ENCODE measurements at places on chromosomes 7 and 10.

- DNase-seq = no peak
Observed at GRCh38 chr7:85065306-85065705, 121.5 kb downstream of the SEMA3D start.

- DNase-seq = no peak
Observed at GRCh38 chr10:119103241-119103902, 541 bp upstream of the DENND10 start.

- DNase-seq = no peak
Observed at GRCh38 chr10:83541046-83541445, 598.3 kb upstream of the GHITM start.

- DNase-seq = no peak
Observed at GRCh38 chr7:115864082-115864481, 166.5 kb downstream of the TFEC start.

DNA sequence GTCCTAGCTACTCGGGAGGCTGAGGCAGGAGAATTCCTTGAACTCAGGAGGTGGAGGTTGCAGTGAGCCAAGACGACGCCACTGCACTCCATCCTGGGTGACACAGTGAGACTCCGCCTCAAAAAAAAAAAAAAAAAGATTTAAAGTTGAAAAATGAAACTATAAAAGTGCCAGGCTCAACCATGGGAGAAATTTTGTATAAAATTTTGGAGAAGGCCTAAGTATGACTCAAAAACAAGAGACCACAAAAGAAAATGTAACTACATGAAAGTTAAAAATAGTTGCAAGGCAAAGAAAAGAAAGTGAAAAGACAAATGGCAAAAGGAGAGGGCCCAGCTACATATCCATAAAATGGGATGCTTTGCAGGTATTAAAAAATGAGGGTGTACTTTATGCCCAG lies 104.1 kb downstream of the ARHGAP22 start:
- DNase-seq = no peak

- DNase-seq = no peak
Observed at GRCh38 chr7:151115836-151116418, 29.7 kb downstream of the AGAP3 start.

DNA sequence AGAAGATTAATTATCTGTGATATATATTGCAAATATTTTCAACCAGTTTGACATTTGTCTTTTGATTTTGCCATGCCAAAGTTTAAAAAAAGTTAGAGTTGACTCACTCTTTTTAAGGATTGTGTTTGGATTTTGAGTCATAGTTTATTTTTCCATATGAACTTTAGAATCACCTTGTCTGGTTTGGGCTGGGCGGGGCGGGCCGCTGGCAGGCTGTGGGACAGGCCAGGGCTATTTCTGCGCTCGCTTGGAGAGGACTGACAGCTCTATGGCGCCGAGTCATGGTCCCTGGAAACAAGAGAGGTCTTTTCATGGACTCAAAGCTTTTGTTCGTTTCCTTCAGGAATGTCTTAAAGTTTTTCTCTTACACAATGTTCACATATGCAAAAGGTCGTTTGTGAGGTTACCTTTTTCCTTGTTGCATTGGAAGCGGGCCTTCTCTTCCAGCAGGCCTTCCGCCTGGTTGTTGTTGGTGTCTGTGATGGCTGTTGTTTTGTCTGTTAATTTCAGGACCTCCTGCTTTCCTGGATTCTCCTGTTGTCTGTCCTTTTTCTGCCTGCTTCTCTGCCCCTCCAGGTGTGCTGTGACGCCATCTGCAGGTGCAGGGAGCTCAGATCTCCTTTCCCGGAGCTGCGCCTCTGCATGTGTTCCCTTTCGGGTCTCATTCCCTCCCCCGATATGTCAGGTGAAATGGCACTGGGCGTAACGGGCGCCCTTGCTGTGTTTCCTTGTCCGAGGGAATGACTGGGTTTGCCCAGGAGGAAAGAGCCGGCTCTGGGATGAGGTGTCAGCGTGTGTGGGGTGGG lies 53.8 kb downstream of the INPP5A start:
- DNase-seq = peak; percentile 23

DNA sequence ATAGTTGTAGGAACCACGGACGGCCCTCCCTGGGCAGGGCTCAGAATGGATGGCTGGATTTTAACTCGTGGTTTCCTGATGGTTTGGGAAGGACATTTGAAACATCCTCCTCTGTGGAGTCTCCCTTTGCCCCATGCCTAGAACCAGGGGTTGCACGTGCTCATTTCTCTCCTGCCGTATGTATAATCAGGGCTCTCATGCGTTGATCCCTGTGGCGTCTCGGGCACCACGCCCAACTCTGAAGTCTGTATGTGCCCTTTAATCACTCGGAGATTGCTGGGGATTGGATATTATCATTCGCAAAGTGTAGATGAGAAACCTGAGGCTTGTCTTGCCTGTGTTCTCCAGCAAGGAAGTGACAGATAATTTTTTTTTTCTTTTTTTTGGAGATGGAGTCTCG lies 257.1 kb downstream of the CAMK1D start:
- no peak for DNase-seq

GRCh38 chr10:17751781-17752445 lies at the start of gene TMEM236:
Gene TMEM236 (plus strand): TSS chr10:17752201. CDS start chr10:17752296, 95 bp downstream.
- DNase-seq = no peak

Measured in EL (cell line).